Mesothelial cell of epicardium (in vitro differentiated cells): ENCODE measurements at places on chromosomes 16 and 17.

DNA sequence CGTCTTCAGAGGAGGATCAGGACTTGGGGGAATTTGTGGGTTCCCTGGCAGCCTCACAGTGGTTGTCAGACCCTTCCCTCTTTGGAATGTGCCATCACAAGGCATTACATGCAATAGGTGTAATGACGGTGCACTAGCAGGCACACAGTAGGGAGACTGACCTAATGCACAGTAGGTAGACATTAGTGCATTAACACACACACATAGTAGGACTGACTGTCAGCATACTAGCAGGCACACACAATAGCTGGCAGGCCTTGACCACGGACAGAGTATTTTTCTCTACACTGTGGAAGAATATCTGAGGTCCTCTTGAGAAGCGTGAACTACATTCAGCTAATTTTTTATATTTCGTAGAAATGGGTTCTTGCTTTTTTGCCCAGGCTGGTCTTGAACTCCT, 10.9 kb upstream of the UBALD2 start:
- H3K4me3 ChIP-seq: no peak overlapping the region
- no peaks in the 10 kb centered on the region for H3K27me3 ChIP-seq
- no peaks in the 10 kb centered on the region for H3K36me3 ChIP-seq
- peaks cover 11% of the 10 kb centered on the region for H3K4me1 ChIP-seq
- H3K27ac ChIP-seq: no peak overlapping the region

GRCh38 chr16:66563574-66564334, 2.5 kb upstream of the CMTM1 start:
- H3K4me1 ChIP-seq: peaks cover 4% of the 10 kb centered on the region
- DNase-seq: no peak
- H3K4me3 ChIP-seq: no peak overlapping the region
- H3K27me3 ChIP-seq: no peaks in the 10 kb centered on the region
- H3K27ac ChIP-seq: no peak overlapping the region
- H3K36me3 ChIP-seq: peaks cover 29% of the 10 kb centered on the region

DNA sequence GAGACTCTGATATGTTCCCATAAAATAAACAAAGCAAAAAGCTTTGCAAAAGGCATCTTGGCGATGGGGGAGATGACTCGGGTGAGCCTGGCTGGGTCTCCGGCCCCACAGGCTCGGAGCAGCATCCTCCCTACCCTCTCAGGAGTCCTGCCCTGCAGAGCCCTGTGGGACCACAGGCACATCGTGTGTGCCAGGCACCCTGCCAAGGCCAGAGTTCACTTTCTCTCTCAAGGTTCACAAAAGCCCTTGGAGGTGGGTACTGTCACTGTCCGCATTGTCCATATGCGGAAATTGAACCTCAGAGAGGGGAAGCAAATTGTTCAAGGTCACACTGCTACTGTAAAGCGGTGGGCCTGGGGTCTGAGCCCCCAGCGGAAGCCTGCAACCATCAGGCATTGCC, 48.5 kb downstream of the CRISPLD2 start:
- H3K36me3 ChIP-seq: peaks cover 27% of the 10 kb centered on the region
- H3K27me3 ChIP-seq: no peaks in the 10 kb centered on the region
- H3K27ac ChIP-seq: no peak overlapping the region
- no peak for DNase-seq
- no peak overlapping the region for H3K4me3 ChIP-seq

DNA sequence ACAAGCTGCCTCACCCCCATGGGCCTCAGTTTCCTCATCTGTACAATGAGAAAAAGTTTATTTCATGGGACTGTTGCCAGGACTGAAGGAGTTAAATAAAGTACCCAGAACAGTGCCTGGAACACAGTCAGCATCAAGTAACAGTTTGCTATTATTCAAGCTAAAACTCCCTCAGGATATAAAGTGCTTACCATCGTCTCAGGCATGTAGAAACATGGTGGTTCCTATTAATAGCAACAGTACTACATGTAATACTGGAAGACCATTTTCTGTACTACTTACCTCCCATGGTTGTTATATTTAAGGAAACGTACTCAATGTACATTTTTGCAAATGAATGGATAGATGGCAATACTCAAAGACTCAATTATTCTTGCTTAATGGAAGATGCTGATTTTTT, 93.4 kb downstream of the NCOR1 start:
- H3K36me3 ChIP-seq: peaks cover 40% of the 10 kb centered on the region
- H3K4me3 ChIP-seq: no peak overlapping the region
- no peaks in the 10 kb centered on the region for H3K27me3 ChIP-seq
- DNase-seq: no peak
- no peaks in the 10 kb centered on the region for H3K4me1 ChIP-seq

DNA sequence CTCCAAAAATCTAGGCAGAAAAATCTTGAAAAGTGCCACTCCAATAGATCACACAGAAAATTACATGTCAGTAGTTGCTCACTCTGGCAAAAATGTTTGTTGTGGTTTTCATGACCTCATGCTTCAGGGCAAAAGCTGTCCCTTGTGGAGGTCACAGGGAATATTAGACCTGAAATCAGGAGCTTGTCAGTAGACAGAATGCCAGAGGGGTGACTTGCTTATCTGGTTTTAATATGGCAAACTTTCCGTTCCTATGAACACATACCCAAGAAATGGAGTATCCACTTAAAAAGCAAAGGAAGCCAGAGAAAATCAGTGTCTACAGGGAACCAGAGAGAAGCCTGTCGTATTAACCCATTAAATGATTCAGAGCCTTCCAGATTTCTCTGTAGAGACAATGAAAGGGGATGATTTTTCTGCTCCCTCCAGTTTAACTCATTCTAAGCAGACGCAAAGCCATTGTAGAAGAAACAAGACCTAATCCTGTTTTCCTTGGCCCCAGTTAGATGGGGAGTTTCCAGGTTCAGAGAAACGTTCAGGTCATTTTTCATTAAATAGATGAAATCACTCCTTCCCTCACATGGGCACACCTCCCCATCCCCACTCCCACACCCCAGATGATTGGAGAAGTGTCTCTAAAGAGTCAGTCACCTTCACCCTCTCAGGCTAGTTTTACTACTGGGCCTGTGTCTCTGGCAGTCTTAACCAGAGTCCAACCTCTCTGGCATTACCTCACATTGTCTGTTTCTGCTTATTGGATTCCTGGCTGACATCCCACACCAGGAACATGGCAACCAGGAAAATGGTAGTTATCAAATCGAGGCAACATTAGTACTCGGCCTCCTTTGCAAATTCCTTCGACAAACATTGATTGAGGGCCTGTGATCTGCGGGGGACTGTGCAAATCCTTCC, 6.0 kb downstream of the SOX9 start:
- H3K4me3 ChIP-seq: no peak overlapping the region
- peaks cover 7% of the 10 kb centered on the region for H3K27me3 ChIP-seq

GRCh38 chr16:20901436-20902112, 1.0 kb downstream of the LYRM1 start:
- H3K4me3 ChIP-seq: peak overlapping the region; percentile 83
- peak; percentile 40 for DNase-seq
- H3K4me1 ChIP-seq: peaks cover 71% of the 10 kb centered on the region

DNA sequence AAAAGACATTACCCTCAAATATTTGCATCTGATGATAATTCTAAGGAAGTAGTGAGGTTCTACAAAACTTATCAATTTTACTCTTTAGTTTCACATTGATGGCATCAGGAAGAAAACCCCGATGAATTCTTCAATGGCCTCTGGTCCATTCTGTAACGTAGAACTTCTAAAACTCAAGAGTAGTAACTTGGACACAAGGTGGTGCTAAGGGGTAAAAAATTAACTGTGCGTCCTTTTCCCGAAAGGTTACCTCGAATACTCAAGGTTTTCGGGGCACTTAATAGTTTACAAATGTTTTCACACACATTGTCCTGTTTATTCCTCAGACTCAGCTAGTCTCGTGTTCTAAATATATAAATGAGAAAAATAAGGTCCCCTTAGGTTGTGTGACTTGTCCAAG, 517.3 kb upstream of the ZFHX3 start:
- no peaks in the 10 kb centered on the region for H3K36me3 ChIP-seq
- H3K4me3 ChIP-seq: no peak overlapping the region
- H3K4me1 ChIP-seq: peaks cover 11% of the 10 kb centered on the region
- no peak overlapping the region for H3K27ac ChIP-seq

GRCh38 chr16:2883458-2883908, 468 bp downstream of the FLYWCH2 start:
- peaks cover 8% of the 10 kb centered on the region for H3K4me1 ChIP-seq
- H3K36me3 ChIP-seq: peaks cover 8% of the 10 kb centered on the region
- H3K4me3 ChIP-seq: peak overlapping the region; percentile 88
- no peak for DNase-seq

DNA sequence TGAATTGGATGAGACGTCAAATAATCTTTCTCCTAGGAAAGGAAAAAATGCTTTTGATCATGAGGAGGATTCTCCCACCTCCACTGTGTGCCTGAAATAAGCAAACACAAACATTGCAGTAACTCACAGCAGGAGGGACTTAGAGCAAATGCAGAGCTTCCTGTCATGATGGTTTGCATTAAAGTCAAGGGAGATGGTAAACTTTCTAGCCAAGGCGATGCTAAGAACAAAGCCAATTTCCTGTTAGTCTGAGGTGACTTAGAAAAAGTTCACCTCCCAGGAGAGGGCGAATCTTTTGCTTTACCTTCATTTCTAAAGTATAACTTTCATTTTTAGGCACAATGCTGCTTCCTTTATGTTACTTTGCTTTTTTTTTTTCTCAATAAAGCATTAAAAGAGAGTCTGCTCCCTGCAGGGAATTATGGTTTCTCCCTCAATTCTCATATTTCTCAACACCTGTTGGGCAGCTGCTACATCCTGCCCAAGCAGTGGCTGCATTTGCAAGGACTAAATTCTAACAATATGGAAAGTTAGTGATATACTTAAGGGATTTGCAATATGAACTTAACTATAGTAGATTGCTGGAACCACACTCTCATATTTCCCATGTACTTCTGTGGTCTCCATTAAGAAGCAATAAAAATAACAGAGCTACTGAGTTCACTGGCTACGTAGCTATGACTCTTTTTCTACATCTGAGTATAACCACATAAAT, 175.6 kb downstream of the PCTP start:
- no peak for DNase-seq
- peaks cover 16% of the 10 kb centered on the region for H3K27me3 ChIP-seq
- no peaks in the 10 kb centered on the region for H3K36me3 ChIP-seq
- H3K27ac ChIP-seq: no peak overlapping the region
- peaks cover 2% of the 10 kb centered on the region for H3K4me1 ChIP-seq

- no peaks in the 10 kb centered on the region for H3K36me3 ChIP-seq
- peak overlapping the region; percentile 79 for H3K27ac ChIP-seq
- peaks cover 72% of the 10 kb centered on the region for H3K27me3 ChIP-seq
- H3K4me1 ChIP-seq: peaks cover 13% of the 10 kb centered on the region
- no peak for DNase-seq
Measured at GRCh38 chr17:45893725-45894021, 681 bp upstream of the MAPT start.

- no peak for DNase-seq
- no peaks in the 10 kb centered on the region for H3K36me3 ChIP-seq
- peaks cover 22% of the 10 kb centered on the region for H3K4me1 ChIP-seq
- H3K27ac ChIP-seq: no peak overlapping the region
Measured at GRCh38 chr17:55336426-55336825, 71.7 kb downstream of the HLF start.

GRCh38 chr17:4147751-4148310, 4.8 kb downstream of the CYB5D2 start:
- H3K4me3 ChIP-seq: no peak overlapping the region
- peaks cover 7% of the 10 kb centered on the region for H3K36me3 ChIP-seq
- no peaks in the 10 kb centered on the region for H3K27me3 ChIP-seq
- H3K27ac ChIP-seq: no peak overlapping the region
- peaks cover 5% of the 10 kb centered on the region for H3K4me1 ChIP-seq

DNA sequence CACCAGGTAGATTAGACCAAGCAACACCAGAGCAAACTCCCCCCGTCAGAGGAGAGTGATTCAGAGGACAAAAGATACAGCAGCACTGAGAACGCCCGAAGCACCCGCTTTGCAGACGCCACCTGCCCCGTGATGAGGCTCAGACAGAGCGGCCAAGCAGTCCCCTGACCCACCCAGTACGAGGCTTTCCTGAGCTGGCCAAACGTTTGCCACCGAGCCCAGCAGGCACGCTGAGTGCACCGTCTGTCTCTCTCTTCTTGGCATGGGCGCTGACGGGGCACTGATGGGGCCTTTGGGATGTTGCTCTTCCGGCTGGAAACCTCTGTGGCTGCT, 19.4 kb upstream of the WDR45B start:
- H3K4me3 ChIP-seq: no peak overlapping the region
- no peak overlapping the region for H3K27ac ChIP-seq
- peaks cover 10% of the 10 kb centered on the region for H3K4me1 ChIP-seq
- no peak for DNase-seq
- H3K27me3 ChIP-seq: no peaks in the 10 kb centered on the region

GRCh38 chr16:86011532-86011931, 112.6 kb downstream of the IRF8 start:
- H3K27ac ChIP-seq: no peak overlapping the region
- no peaks in the 10 kb centered on the region for H3K4me1 ChIP-seq
- no peak for DNase-seq
- H3K4me3 ChIP-seq: no peak overlapping the region
- peaks cover 49% of the 10 kb centered on the region for H3K27me3 ChIP-seq

DNA sequence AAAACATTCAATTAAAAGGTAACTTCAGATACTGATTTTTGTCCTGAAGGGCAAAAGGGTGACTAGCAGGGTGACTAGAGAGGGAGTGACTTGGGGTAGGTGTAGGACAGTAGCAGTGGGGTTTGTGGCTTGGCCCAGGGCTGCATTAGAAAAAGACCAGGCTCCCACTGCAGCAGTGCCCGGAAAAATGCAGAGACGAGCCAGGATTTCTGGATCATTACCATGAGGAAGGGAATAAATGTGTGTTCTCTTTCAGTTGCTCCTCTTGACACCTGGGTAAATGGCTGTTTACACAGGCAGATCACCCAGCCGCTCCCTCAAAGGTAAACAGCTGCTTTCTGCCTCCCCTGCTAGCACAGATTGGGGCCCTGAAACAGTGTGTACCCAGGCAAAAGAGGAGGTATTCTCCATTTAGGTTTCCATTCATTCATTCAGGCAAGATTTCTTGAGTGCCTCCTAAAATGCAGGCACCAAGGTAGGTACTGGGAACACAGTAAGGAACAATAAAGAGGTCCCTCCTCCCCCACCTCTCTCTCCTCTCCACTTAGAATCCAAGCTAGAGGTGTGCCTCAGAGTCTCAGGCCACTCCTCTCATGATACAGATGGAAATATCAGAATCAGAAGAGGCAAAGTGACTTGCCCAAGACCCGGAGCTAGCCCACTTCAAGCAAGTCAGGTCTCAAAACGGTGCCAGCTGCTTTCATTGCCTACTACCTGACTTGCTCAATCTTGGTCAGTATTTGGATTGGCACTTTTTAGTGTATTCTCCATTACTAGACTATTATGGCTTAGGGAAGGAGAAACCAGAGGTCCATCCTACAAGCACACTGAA, 15.2 kb upstream of the TOX3 start:
- no peak for DNase-seq
- no peaks in the 10 kb centered on the region for H3K4me1 ChIP-seq
- H3K27ac ChIP-seq: no peak overlapping the region
- H3K36me3 ChIP-seq: no peaks in the 10 kb centered on the region

- no peaks in the 10 kb centered on the region for H3K36me3 ChIP-seq
- H3K4me3 ChIP-seq: no peak overlapping the region
- no peak for DNase-seq
- H3K4me1 ChIP-seq: peaks cover 19% of the 10 kb centered on the region
- H3K27ac ChIP-seq: no peak overlapping the region
Measured at GRCh38 chr17:44110011-44110686, 13.3 kb downstream of the HDAC5 start.

GRCh38 chr16:88376835-88377726, 5.7 kb upstream of the ZNF469 start:
- H3K4me1 ChIP-seq: no peaks in the 10 kb centered on the region
- H3K27ac ChIP-seq: no peak overlapping the region
- no peak overlapping the region for H3K4me3 ChIP-seq
- H3K36me3 ChIP-seq: no peaks in the 10 kb centered on the region
- no peak for DNase-seq
